ENCODE measurements at places on chromosomes 5 and 9.

DNA sequence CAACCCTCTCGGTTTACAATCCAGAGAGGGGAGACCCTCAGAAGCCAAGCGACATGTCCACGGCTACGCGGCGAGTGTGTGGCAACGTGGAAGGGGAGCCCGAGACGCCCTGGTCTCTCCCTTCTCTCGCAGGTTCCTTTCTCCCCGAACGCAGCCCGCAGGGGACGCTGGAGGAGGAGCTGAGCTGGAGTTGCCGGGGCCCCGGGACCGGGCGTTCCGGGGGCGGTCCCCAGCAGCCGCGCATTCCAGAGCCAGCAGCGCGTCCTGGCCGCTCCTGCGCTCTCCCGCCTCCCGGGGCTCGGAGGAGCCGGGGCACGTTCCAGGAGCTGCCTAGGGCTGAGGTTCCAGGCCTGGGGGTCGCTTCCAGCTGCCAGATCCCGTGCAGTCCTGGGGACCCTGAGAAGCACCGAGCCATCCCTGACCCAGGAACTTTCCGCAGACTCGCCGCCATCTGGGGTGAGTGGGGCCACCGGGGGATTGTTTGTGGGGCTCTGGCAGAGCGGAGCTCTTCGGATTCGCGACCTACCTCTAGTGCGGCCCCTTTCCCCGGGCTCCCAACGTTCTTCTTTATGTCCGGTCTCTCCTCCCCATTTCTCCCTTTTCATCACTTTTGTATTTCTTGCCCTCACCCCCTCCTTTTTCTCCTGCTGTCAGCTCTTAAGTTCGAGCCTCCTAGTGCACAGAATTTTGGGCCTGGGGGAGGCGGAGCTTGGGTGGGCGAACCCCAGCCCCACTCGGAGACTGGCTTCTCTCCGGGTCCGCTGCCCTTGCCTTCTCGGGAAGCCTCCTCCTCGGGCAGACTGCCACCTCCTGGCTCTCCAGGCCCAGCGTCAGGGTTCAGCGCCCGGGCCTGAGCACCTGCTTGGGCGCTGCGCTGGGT lies at the start of gene SMIM3:
Gene SMIM3 (plus strand): TSS at position 241 of the 880 bp plus-strand sequence. CDS start 16,684 bp downstream, outside the sequence.
- peak; percentile 52 for ATAC-seq

DNA sequence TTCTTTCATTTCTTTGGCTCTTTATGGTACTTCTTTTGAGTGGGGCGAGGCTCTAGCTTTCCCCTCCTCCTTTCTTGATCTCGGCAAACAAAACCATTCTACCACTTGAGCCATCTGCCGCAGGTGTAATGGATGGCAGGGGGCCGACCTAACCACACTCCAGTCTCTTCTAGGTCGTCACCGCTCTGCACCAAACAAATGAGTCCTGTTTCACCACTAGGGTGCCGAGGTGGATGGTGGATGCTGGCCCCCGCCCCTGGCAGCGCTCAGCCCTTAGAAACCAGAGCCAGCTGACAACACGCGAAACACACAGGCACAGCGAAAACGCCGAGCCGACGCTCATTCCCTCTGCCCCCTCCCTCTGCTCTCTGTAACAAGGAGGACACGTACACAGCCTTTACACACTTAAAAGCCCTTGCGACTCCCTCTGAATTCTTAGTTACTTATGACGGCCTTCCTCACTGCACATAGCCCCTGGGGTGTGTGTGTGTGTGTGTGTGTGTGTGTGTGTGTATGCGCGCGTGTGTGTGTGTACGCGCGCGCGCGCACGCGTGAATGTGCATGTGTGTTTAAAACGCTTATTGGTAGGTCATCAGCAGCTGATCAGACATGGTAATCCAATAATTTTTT lies 199.4 kb downstream of the MEF2C start:
- no peak for ATAC-seq

- ATAC-seq: no peak
These were observed 31.2 kb downstream of the ZNF618 start for GRCh38 chr9:113907282-113907681.

DNA sequence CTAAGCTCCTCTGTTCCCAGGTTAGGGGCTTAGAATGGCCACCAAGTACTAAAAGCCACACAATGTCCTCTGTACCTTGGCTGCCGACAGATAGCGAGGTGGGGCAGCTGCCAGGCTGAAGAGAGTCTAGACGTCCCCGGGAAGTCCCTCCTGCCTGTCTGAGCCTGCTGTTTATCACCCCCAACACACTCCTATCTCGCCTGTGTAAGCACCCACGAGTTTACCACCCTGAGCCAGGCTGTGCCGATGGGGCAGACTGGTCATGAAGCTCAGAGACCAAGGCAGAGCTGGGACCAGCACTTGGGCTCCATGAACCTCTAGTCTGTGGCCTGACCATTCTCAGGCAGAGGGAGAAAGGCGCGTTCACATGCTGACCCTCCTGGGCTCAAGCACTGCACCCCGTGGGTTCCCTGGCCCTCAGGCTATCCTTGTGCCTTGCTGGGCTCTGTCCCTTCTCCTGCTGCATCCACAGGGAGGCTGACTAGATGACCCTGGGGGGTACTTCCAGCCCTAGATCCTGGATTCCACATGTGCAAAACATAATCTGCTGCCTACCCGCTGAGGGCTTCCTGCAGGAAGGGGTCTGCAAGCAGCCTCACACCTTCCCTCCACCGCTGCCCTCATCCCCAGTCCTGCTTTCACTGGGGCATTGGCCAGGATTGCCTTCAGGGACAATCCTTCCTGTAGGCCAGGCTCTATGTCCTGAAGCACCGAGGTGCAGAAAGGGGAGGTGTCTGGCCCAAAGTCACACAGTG lies 18.6 kb upstream of the SLC25A51 start:
- ATAC-seq: no peak

DNA sequence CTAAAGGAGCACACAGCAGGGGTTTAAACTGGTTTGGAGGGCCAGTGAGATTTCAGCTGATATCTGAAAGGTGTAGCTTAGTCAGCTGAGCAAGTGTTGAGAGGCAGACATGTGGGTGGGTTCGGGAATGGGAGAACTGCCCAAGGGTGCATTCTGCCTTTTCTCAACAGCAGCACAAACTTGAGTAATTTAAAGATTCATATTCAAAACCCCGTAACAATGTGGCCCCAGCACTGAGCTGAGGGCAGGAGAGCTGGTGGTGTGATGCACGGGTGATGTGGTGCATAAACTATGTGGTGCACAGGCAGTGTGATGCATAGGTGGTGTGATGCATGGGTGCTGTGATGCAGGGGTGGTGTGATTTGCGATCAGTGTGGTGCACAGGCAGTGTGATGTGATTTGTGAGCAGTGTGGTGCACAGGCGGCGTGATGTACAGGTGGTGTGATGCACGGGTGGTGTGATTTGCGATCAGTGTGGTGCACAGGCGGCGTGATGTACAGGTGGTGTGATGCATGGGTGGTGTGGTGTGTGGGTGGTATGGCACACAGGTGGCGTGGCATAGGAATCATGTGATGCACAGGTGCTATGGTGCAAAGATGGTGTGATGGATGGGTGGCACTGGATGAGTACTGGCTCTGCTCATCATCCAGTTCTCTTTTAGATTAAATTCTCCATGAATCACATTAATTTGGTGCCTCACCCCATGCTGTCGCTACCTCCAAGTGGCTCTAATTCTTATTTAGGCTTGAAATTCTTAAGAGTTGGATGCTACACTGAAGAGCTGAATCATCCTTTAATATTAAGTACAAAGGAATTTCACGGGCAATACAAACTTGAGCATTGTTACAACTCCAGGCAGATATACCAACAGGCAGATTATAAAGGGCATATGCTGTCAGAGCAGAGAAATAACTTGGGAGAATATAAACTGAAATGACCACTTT lies 53.6 kb downstream of the DAP start:
- no peak for ATAC-seq

DNA sequence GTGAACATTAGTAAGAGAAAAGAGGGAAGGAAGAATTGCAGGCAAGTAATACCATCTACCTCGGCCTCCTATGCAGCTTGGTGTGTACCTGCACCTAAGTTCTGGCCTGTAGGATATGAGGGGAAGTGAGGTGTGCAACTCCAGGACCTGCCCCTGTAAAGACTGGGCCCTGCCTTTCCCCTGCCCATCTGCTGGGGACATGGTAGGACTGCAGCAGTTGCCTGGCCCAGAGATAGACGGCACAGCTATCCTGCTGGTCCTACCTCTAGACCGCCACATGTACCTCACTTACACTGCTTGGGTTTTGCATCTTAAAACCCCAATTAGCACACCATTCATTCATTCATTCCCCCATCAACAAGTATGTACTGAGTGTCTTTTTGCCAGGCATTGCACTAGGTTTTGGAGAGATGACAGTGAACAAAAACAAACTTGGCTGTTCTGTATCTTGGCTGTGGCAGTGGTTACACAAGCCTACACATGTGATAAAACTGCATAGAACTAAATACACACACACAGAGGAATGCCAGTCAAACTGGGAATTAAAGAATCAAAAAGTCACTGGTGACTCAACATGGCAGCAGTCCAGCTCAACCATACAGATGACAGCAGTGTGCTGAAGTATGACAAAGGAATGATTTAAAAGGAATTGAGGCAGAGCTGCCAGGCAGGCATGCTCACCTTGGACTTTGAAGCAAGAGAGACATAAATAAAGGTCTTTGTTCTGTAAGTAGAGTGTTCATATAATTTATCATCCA lies 23.3 kb upstream of the MGAT1 start:
- peak; percentile 58 for ATAC-seq

Measured in activated CD4-positive, CD25-positive, alpha-beta regulatory T cell treated with anti-CD3 and anti-CD28 coated beads, Interleukin-2, amount 50 U/mL, for 24 hours (primary cell).